T-helper 1 cell (primary cell): ENCODE measurements at places on chromosomes 1 and 21.

DNA sequence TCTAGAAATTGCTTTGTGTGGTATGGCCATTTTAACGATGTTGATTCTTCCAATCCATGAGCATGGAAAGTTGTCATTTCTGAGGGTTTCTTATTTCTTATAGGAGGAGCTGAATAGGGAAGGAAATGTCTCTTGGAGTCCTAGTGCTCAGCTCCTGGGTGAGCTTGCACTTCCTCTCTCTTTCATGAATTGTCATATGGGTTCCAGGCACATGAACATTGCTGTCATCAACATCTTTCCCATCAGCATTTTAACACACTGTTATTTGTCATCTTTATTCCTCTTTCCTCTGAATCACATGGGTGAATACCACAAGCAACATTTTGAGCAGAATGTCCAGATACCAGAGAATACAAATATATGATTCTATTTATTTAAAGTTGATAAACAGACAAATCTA is 23.4 kb downstream of the SLAMF6 start:
- no peak for DNase-seq

DNA sequence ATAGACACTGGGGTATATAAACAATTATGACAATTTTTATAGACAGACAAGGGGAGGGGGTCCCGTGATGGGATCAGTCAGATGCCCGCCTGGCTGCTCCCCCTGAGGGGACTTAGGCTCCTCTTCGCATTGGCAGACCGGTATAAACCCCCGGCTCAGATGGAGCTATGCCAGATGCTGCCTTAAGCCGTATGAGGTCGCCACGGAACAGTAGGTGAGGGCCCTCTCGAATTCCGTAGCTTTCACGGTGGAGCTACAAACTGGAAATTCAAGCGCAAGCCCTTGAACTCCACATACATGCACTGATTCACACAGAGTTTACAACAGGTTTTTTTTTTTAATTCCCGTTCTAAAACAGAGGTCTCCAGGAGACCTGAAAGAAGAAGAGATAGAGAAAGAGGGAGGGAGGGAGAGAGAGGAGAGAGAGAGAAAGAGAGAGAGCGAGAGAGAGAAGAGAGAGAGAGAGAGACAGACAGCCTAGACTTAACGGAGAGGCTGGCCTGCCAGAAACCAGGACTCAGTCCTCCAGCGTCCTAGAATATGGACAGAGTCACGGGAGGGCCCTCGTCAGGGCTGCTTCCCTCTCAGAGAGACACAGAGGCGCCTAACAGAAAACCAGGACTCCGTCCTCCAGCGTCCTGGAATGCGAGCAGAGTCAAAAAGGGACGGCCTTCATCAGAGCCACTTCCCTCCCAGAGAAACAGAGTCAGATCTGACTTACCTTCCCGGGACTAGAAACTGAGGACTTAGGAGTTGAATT is 24.4 kb upstream of the TMEM54 start:
- DNase-seq = no peak

DNA sequence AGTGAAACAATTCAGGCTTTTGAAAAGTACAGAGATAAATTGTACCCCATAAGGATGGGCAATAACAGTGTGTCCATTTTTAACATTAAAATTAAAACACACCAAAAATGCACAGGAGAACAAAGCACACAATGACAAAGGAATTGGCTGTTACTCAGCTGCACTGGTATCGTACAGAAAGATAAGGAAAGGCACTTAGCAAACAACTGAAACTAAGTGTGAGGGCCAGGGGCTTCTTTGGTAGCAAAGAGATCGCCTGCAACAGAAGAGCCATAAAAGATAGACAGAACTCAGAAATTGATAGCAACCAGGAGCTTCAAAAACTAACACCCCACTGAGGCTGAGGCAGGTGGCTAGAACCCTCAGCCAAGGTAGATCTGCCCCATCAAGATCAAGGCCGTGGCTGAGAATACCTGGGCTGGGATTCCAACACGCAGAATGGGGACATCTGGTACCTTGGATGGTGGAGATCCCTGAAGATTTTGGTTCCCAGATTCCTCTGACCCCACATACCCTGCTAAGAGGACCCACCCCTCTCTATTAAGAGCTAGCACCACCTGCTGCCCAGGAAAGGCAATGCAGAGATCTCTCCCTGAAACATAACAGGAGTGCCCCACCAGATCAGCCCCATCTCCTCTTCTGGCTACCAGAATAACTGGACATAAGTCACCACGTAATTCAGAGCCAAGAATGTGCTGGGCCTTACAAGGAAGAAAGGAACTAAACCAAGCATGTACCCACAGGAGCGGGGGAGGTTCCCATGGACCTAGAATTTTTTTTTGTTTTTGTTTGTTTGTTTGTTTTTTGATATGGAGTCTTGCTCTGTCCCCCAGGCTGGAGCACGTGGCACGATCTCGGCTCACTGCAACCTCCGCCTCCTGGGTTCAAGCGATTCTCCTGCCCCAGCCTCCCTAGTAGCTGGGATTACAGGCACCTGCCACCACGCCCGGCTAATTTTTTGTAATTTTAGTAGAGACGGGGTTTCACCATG is 16.2 kb downstream of the PLEKHO1 start:
- no peak for DNase-seq

- peak; percentile 19 for DNase-seq
These were observed 90.1 kb upstream of the IRF2BP2 start for GRCh38 chr1:234699795-234700665.

DNA sequence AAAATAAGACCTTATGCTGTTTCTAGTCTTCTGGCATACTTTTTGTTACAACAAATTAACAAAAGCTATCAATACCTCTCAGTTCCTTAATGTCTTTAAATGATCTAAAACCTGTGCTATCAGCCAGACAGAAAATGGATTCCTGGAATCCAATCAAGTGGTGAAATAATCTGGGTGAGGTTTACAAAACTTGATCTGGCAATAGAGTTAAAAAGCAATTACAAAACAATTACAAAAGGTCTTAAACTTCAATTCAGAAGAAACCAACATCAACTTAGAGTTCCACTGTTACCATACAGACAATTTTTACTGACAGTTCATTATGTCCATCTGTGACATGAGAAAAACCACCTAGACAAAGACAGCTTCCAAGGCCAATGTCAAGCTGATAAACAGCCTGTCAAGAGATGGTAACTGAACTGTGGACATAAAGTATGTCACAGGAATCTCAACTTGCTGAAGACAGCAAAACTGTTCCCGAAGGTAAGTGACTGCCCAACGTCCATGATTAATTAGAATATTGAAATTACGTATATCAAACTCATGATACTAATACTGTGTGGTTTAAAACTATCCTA is 17.4 kb downstream of the ZZZ3 start:
- no peak for DNase-seq

- DNase-seq = no peak
These were observed 59.5 kb downstream of the RIPK4 start for GRCh38 chr21:41707231-41707959.

GRCh38 chr1:226871636-226872327 is 1.4 kb downstream of the PSEN2 start:
- no peak for DNase-seq

GRCh38 chr1:24770881-24771280 is 25.6 kb downstream of the CLIC4 start:
- no peak for DNase-seq

- DNase-seq = no peak
These were observed 12.3 kb upstream of the CTRC start for GRCh38 chr1:15425958-15426357.

- DNase-seq = no peak
These were observed 565.7 kb upstream of the PLXNA2 start for GRCh38 chr1:208809876-208810275.

DNA sequence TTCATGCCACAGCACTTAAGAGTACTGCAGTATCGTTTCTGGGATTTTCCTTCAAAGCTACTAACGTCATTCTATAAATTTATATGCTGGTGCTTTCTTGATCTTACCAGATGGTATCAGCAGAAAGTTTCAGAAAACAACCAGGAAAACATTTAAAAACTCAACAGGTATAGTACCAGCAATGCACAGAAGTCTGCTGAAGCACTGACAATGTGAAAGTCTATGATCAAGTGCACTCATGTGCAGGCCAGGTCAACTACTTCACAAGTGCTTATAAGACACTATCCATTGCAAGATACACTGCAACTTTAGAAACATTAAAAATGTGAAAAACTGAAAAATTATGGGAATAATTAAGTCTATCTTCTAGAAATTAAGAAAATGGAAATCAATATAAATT is 34.7 kb downstream of the LYST start:
- DNase-seq = no peak

- no peak for DNase-seq
These were observed 36.6 kb downstream of the WNT3A start for GRCh38 chr1:228043281-228043848.

GRCh38 chr21:29104239-29104708 is 26.2 kb upstream of the MAP3K7CL start:
- DNase-seq = no peak

- DNase-seq = no peak
These were observed 67.6 kb downstream of the CASZ1 start for GRCh38 chr1:10728595-10729410.

DNA sequence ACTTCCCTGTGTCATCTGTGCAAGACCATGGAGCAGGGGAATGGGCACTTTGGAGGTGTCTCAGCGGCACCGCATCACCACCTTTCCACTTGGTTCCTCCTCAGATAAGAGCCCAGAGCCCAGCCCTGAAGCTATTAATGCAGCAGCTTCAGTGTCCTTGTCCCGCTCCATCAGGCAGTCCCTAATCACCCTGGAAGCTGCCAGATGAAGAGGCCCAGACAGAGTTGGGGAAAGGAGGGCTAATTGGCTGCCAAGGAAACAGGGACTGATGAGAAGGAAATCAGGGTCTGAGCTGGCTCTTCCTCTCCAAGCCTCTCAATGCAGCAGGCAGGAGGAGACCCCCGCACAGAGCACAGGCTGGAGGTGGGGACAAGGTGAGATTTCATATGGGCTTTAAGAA is 83.1 kb upstream of the KLHDC7A start:
- no peak for DNase-seq

GRCh38 chr1:241787691-241788090 is 60.3 kb upstream of the EXO1 start:
- no peak for DNase-seq

GRCh38 chr1:20494609-20495311 is 8.8 kb upstream of the CAMK2N1 start:
- DNase-seq = no peak

DNA sequence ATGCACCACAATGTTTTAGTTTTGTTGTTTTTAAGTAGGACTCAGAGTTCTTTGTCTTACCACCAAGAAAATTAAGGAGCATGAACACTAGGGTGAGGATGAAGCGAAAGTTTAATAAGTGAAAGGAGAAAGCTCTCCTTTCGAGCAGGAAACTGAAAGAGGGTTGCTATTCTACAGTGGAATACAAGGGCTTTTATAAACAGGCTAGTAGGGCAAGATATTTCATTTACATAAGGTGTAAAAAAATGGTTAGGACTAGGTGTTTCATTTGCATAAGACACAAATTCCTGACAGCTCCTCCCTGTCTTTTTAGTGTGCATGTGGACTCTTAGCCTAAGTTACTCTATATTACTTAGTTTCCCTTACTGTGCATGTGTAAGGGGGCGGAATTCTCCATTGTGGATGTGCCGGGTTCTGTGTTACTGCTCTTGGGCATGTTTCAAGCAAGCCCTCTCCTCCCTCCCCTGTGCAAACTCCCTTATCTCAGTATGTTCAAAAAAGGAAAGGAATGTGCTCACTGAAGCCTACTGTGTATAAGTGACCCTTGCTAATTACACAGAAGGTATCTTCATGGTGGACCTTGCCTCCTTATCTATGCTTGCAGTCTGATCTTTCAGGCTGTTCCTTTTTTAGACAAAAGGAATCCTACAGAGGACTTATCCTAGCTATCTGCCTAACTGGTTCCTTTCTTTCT is 7.3 kb downstream of the TSHB start:
- no peak for DNase-seq

- DNase-seq = no peak
These were observed 2.1 kb upstream of the OTUD7B start for GRCh38 chr1:150012611-150013010.

- DNase-seq = no peak
These were observed 945 bp downstream of the SRSF4 start for GRCh38 chr1:29180497-29181412.

DNA sequence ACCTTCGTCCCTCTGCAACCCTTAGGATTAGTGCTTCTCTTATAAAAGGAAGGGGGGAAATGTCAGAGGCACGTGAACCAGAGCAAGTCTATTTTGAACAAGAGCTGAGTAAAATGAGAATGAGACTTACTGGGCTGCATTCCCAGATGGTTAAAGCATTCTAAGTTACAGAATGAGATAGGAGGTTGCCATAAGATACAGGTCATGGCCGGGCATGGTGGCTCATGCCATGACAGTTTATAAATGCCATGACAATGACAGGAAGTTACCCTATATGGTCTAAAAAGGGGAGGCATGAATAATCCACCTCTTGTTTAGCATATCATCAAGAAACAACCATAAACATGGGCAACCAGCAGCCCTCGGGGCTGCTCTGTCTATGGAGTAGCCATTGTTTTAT is 2.5 kb upstream of the AQP10 start:
- no peak for DNase-seq

- no peak for DNase-seq
These were observed 54.7 kb downstream of the ASH1L start for GRCh38 chr1:155507945-155508344.

DNA sequence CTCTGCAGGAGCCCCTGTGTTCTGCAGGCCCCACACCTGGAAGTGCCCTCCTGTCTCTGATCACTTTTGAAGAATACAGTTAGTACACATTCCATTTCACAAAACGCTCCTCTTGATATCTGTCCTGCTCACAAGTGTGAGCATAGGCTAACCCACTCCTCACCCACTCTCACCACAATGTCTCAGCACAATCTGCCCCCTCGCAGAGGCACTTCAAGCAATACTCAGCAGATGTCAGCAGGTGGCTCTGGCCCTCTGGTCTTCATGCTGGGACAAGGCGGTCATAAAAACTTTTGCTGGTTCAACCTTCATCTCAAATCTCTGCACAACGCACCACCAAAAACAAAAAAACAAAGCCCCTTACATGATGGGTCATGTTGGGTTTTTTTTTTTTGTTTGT is 671.2 kb downstream of the MATN1 start:
- no peak for DNase-seq

DNA sequence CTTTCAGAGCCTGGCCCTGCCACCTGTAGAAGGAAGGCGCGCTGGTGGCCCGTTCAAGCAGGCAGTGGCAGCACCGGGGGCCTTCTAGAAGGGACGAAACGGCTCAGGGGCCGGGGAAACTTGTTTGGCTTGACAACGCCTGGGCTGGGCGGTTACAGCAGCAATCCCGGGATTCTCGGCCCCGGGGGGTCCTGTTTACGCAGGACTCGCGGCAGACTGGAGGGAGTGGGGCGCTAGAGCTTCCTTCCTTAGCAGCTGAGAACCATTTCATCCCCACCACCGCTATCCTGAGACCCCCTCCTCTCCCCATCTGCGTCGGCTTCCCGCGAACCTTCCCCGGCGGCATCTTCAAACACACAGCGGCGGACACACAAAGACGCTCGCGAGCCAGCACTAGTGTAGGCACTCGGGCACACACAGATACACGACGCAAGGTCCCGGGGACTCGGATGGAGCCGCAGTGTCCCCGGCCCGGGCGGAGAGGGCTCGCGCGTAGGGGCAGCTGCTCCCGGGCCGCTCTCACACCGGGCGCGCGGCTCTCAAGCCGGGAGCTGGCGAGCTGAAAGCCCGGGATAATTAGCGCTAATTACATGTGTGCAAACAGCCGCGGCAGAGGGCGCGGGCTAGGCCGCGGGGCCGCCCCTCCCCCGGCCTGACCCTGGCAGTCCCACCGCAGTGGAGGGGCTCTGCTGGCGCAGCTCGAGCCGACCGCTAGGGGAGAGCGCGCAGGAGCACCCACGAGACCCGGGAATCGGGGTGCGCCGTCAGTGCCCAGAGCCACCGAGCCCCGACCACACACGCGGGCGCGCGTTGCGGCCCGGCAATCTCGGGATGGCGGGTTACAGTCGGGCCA is 271.4 kb downstream of the FOXD2 start:
- DNase-seq = no peak
